Uterus (tissue), 4 donors: ENCODE measurements at places on chromosomes 2 and 18.

- no peak for DNase-seq
Measured at GRCh38 chr2:126774761-126775160, 118.8 kb downstream of the GYPC start.

GRCh38 chr18:13457327-13457726 is 238.8 kb downstream of the LDLRAD4 start:
- DNase-seq: no peak

- peak; percentile 75 for DNase-seq
Measured at GRCh38 chr2:27019931-27020855, 12.6 kb upstream of the TMEM214 start.

DNA sequence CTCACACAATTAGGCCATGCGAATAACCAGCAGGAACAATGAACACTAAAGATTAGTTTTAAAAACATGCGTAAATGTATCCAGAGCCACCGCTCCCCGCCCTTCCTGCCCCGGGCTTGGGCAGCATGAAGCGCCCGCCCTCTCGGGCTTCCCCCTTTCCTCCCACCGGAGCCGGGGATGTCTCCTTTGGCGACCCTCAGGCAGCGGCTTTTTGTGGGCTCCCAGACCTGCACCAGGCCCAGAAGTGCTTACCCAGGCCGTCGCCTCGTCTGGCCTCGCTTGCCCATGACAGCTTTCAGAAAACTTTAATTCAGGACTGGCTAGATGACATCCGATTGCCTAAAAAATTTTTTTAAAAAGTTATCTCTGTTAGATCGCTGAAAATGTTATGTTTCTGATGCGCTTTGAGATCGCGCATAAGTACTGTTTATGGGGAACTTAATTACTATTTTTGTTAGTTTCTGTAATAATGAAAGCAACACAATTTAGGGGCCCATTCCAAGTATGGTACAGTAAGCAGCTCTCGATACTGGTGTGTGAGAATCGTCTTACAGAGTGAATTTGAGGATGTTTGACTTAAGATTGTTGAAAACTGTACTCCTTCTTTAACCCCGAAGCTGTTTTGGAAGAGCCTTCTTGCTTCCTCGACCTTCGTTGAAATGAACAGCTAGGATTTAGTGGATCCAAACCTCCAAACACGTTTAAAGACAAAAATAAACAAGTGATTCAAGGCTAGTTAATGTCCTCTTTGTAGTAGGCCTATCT is 1.1 kb downstream of the MAP3K20 start:
- DNase-seq: peak; percentile 56

- no peak for DNase-seq
Measured at GRCh38 chr2:161250864-161251436, 57.3 kb upstream of the PSMD14 start.

DNA sequence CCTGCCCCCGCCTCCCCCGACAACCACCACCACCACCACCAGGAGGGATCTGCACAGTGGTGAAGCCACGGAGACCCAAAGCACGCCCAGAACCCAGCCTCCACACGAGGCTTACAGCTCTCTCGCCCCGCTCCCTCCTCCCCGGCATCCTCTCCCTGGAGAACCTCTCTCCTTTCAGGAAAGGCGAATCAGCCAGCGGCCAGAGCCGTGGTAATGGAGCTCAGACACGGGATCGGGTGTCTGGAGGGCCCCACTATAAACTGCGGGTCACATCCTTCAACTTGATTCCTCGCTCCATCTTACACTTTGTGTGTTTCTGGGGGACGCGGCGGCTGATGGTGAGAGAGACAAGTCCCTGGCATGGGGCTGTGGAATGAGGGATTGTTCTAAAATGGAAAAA is 271.5 kb upstream of the SIX2 start:
- DNase-seq: no peak

DNA sequence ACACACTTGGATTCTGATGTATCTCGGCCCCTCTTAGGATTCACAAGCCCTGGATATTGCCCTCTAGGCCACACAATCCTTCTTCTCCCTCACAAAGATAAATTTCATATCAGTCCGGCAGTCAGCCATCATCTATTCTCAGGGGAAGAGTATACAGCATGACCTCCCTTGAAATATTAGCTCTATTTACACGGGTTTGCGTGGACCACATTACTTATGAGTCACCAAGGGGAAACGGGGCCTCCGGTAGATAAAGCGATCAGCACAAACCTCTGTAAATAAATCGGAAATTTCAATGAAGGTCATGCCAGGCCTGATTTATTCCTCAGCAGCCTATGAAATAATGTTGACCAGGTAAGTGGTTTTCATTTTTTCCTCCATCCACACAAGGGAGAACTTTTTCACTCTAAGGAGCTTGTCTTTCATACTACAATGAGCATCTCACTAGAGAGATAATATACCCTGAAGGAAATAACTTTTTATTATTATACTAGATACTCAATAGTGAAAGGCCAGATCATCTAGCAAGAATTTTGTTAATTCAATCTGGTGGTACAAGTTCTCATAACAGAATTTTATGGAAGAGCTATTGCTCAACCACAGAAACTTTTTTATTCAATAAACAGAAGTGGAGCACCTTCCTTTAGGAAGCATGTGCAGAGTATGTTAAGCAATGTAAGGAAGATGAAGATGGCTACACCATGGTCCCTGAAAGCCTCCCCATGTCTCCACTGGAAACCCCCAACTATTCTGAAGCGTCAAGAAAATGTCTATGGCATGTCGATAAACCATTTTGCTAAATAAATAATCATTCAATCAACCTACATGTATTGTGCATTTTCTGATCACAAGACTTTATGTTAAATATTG is 125.2 kb upstream of the PIK3C3 start:
- DNase-seq: no peak

- no peak for DNase-seq
Measured at GRCh38 chr18:840516-840915, 28.5 kb upstream of the YES1 start.

DNA sequence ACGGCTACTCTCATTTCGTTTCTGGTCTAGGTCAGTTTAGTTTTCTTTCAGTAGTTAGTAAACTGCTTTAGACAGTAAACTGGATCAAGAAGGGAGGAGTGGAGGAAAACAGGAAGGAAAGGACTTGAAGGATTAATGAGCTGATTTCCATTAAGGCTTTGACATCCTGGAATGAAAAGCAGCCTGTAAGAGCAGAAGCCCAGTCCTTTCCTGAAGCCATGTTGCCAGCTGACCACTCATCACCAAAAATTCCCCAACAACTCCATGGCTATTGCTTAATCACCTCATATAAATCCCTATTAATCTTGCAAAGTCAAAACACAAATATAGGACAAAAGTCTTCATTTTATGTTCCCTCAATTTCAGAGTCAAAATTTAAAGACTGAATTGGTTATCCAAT is 113.7 kb upstream of the ZFP36L2 start:
- no peak for DNase-seq

- DNase-seq: no peak
Measured at GRCh38 chr2:105313877-105314276, 15.7 kb downstream of the TGFBRAP1 start.

GRCh38 chr2:147867050-147867449 is 22.2 kb downstream of the ACVR2A start:
- DNase-seq: no peak

DNA sequence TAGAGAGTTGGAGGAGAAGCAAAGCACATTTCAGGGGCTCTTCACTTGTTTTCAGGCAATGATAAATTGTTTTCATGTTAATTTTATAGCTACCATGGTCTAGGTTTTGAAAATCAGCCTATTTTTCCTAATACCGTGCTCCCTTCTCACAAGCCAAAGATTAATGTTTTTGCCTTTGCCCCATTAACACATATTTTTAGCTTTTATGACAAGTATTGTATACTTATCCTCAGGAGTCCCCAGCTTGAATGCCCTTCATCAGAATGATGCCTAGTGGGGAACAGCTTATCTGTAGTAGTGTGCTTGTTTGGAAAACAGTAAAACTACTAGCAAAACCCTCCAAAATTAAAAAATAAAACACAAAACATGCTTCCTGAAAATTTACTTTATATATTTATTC is 194.0 kb downstream of the LNPK start:
- no peak for DNase-seq

DNA sequence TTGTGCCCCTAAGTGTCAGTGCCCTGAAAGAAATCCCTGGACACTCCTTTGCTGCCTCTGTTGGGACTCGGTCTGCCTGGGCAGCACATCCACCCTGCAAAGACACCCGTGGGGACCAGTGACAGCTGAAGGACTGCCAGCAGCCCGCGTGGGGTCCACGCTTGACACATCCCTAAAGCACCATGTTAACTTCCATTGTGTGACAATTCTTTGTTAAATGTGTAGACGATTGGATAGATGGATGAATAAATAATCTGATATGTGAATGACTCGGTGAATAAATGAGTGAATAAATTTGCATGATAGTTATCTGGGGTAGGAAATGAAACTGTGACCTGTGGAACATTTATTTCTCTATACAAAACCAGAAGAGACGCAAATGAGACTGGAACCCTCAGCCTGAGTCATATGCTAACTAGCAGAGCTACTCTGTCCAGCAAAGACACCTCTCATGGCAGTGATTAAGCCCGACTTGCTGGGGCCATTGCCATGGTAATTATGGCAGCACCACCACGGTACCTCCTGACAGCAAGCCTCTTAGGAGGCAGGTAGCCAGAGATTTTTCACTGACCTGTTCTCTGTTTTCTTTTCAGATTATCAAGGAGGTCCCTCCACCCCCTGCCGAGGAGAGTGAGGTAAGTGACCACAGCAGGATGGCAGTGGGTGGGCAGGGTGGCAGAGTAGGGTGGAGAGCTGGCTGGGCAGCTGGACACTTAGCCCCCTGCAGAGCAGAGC is 156.8 kb downstream of the ANTXR1 start:
- DNase-seq: no peak

GRCh38 chr2:119531292-119531691 is 7.0 kb upstream of the SCTR start:
- no peak for DNase-seq

GRCh38 chr2:107728586-107728985 is 98.1 kb upstream of the RGPD4 start:
- DNase-seq: no peak

DNA sequence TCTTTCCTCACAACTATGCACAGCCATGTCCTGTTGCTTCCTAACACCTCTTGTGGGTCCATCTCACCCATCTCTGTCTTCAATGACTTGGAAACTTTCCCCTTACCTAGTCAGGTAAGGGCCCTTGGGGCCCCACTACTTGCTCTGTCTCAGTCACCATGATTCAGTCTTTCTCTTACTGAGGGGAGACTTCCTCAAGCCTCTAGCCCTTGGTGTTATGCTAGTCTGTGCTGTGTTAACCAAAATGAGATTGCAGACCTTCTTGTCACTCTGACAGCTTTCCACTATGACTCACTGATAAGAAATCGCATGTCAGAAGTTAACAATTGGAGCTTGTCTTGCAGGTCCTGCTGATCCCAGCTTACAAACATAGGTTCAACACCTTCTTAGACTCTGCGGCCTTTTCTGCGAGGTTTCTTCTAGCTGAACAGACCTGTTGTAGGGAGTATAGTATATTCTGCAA is 65.3 kb downstream of the WDR75 start:
- no peak for DNase-seq

DNA sequence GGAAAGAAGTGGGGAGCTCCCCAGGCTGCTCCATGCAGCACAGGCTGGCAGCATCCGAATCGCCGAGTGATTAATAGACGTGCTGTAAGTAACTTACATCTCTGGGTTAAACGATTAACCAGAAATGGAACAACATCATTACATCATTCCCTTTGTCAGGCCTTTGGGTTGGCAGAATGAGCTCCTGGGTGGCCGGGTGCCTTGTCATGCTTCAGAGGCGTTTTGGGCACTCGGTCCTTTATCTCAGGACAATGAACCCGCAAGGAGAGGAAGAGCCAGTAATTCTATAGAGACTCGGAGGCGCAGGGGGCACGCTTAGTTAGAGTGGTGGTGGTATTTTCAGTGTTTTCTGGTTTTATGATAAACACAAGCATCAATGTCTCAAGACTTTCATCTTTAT is 146.9 kb upstream of the TPO start:
- DNase-seq: no peak

GRCh38 chr2:37827911-37828511 is 97.1 kb upstream of the RMDN2 start:
- no peak for DNase-seq

- peak; percentile 17 for DNase-seq
Measured at GRCh38 chr2:39593439-39594393, 72.0 kb upstream of the TMEM178A start.

GRCh38 chr2:61238219-61239012 is 76.4 kb downstream of the C2orf74 start:
- DNase-seq: no peak

DNA sequence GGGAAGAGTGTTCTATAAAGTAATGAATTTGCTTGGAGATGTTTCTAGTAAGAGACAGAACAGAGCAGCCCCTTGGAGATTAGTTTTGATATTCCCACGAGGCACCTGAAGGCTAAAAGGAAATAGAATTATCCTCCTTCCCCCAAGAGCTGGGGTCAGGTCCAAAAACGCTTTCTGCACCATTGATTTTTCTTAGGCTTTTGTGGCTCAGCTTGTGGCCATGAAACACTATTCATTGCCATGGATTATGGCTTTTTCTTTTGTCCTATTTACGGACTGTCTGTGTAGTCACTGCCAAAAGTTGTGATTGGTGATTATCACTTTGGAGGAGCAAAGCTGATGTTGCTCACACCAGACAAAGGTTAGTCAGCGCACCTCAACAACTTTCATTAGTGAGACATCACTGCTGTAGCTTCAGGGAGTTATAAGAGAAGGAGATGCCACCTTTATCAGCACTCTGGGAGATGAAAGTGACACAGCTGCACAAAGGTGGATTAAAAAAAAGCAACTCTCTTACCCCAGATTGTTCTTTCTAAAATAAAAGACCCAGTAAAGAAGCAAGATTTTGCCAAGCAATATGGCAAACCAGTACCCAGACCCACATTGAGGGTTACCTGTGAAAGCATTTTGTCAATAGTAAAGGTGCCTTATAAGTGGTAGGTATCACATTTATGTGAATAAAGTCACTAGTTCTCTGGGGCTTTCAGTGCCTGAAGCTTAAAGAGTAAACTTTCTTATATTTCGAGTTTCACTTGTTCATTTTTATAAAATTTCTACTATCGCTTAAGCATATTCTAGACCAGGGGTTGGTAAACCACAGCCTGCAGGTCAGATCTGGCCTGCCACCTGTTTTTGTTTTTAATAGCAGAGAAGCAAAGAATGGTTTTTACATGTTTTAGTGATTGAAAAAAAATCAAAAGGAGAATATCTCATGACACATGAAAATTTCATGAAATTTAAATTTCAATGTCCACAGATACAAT is 10.6 kb downstream of the CXCR4 start:
- DNase-seq: no peak

DNA sequence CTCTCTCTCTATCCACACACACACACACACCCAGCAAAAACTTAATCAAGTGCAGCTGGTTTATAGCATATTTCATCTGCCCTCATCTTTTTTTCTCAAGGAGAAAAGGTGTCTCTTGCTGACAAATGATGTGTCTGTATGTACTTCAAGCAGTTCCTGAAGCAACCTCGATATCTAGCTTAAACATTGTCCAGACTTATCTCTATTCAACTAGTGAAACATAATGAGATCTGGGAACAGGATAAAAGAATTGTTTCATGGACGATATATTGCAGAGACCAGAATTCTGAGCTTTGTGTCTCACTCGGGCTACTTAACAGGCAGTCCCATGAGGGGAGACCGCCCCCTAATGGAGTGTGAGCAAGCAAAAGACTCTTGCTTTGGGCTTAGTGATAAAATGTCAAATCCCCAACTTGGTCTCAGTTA is 929.2 kb upstream of the SOX11 start:
- DNase-seq: no peak
